Kidney (tissue), 22 donors: ENCODE measurements at places on chromosomes 6 and 20. TPM values are rescaled to one million over a fixed set of nuclear protein-coding genes. Genes with fewer than 3 reads are reported as not detected.
A peak's percentile ranks its signal among the peaks of the same experiment; 100 is the strongest.

DNA sequence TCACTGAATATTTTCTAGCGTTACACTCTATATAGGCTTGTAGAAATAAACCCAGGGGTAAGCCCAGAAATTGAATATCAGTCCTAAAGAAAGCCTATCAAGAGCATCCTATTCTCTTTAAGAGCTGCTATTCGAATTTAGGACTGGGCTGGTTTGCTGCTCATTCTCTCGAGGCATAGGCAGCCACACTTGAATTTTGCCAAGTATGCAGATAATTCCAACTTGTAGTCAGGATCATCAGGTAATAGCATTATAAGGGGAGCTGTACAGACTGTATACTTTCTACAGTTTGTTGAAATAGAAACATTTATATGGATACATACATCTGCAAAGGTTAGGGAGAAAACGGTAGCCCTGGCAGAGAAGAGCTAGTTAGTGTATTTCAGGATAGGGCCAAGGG is 2.1 kb upstream of the ZBTB2 start:
- peaks cover 36% of the 10 kb centered on the region for H3K4me1 ChIP-seq
- H3K27ac ChIP-seq, result no peak overlapping the region
- no peak for DNase-seq
- no peaks in the 10 kb centered on the region for H3K27me3 ChIP-seq

Gene FAM209A
- 0.38 TPM for total RNA-seq

- H3K4me1 ChIP-seq, result peaks cover under 1% of the 10 kb centered on the region
- peaks cover 4% of the 10 kb centered on the region for H3K27me3 ChIP-seq
- DNase-seq, result no peak
- no peaks in the 10 kb centered on the region for H3K36me3 ChIP-seq
- peak overlapping the region; percentile 52 for H3K27ac ChIP-seq
Measured at GRCh38 chr6:7540595-7540994, 876 bp upstream of the DSP start.

Gene SLC17A5
- 15.5 TPM for total RNA-seq

Gene COL19A1
- total RNA-seq, result 1.1 TPM

Gene MYLK4
- 1.3 TPM for total RNA-seq

Gene RSPO3
- 8.9 TPM for total RNA-seq

- no peaks in the 10 kb centered on the region for H3K4me1 ChIP-seq
- no peaks in the 10 kb centered on the region for H3K27me3 ChIP-seq
- H3K4me3 ChIP-seq, result no peak overlapping the region
- H3K27ac ChIP-seq, result no peak overlapping the region
- H3K36me3 ChIP-seq, result no peaks in the 10 kb centered on the region
- no peak for DNase-seq
Measured at GRCh38 chr20:45350217-45350616, 2.0 kb upstream of the SDC4 start.

Gene THBD
- 48.1 TPM for total RNA-seq

- no peak for DNase-seq
- no peaks in the 10 kb centered on the region for H3K27me3 ChIP-seq
Measured at GRCh38 chr6:92687278-92687677, 732.1 kb downstream of the EPHA7 start.

Gene MYCT1
- 14.2 TPM for total RNA-seq

DNA sequence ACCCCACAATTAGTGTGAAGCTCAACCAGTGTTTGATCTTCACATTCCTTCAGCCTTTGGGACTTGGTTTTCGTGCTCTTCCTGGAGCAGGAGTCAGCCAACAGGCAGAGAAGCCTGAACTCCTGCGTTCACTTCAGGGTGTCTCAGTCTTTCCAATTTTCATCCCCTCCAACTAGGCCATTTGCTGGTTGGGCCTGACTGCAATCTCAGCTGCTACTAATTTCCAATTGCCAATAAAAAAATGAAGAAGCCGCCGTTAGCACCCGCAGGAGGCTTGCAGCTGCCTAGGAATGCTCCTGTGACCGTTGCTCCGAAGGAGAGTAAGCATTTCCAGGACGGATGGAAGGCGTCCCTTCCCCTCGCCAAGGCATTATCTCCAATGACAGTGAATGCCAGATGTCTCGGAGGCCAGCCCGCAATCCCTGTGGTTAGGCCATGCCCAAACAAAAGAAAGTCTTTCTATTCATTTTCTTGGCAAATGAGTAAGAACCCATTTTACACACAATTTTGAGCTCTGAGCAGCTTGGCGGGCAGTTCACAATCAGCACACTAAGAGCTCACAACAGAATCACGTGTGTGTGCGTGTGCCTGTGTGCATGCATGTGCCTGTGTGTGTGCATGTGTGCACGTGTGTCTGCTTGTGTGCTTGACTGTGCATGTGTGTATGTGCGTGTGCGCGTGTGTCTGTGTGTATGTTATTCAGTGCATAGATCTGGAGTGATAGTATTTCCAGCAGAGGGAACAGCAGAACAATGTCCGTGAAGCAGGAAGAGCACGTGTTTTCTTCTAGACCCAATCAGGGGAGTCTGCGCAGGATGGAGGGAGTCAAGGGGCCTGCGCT is 301.2 kb downstream of the SMOC2 start:
- H3K36me3 ChIP-seq, result no peaks in the 10 kb centered on the region
- DNase-seq, result no peak
- H3K27ac ChIP-seq, result no peak overlapping the region
- no peaks in the 10 kb centered on the region for H3K27me3 ChIP-seq

- no peak overlapping the region for H3K27ac ChIP-seq
- H3K36me3 ChIP-seq, result no peaks in the 10 kb centered on the region
- H3K27me3 ChIP-seq, result no peaks in the 10 kb centered on the region
Measured at GRCh38 chr6:90159452-90159851, 137.2 kb downstream of the BACH2 start.

- no peaks in the 10 kb centered on the region for H3K4me1 ChIP-seq
- H3K36me3 ChIP-seq, result no peaks in the 10 kb centered on the region
- DNase-seq, result no peak
- H3K27ac ChIP-seq, result no peak overlapping the region
- no peak overlapping the region for H3K4me3 ChIP-seq
- no peaks in the 10 kb centered on the region for H3K27me3 ChIP-seq
Measured at GRCh38 chr20:5039255-5039657, 37.9 kb upstream of the SLC23A2 start.

GRCh38 chr6:17039266-17039665 is 62.6 kb upstream of the STMND1 start:
- H3K36me3 ChIP-seq, result no peaks in the 10 kb centered on the region
- H3K27ac ChIP-seq, result no peak overlapping the region
- peaks cover 8% of the 10 kb centered on the region for H3K4me1 ChIP-seq
- no peak overlapping the region for H3K4me3 ChIP-seq
- no peak for DNase-seq

DNA sequence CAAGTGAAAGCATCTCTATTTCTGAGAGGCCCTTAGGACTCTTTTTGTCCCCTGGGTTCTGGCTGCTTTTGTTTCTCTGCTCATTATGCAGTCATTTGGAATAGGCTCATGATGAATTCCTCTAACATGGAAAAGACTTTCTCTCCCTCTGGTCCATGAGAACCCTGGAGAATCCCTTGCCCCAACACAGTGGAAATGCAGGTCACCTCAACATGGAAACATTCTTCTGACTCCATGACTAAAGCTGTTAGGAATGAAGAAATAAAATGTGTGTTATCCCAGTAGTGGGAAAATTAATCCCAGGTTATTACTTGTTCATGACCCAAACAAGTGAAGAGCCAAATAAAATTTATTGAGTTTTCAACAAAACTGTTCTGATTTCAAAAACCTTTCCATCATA is 458.6 kb downstream of the EPM2A start:
- no peak overlapping the region for H3K27ac ChIP-seq
- H3K36me3 ChIP-seq, result no peaks in the 10 kb centered on the region
- H3K4me3 ChIP-seq, result no peak overlapping the region
- no peaks in the 10 kb centered on the region for H3K4me1 ChIP-seq
- DNase-seq, result no peak
- H3K27me3 ChIP-seq, result no peaks in the 10 kb centered on the region

DNA sequence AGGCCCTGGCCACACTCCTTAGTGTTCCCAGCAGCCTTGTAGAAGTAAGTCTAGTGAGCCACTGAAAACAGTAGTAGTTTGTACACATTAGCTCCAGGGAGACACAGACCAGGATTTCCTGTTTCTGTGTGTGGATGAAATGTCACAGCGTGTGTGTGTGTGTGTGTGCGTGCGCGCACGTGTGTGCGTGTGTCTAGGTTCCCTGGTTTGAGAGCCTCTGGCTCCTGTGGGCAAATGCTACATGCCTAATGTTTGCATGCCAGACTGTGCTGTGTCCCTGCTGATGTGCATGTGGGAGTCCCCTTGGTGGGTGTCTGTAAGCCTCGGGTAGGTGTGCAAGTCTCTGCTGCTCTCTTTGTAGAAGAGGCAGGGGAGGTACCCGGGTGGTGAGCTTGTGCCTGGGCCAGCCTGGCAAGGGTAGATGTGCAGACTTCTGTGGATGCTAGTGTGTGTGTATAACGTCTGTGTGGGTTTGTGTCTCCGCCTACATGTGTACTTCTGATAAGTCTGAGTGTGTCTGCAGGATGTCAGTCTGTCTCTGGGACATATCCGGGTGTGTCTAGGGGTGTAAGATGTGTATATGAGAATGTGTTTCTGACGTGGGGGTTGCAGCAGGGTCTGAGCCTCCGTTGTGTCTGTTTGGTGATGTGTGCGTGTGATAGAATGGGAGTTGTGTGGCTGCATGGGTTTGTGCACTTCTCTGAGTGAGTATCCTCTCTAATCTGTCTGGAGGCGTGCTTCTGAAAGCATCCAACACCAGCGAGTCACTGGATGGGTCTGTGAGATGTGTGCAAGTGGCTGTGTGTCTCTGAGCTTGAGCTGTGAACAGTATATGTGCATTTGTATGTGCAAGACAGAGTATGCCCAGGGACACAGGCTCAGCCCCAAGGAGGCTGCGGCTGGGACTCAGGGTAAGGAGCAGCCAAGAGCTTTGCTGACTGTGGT is 19.0 kb upstream of the TLDC2 start:
- H3K27me3 ChIP-seq, result no peaks in the 10 kb centered on the region
- H3K4me3 ChIP-seq, result no peak overlapping the region
- no peaks in the 10 kb centered on the region for H3K36me3 ChIP-seq
- H3K4me1 ChIP-seq, result peaks cover 4% of the 10 kb centered on the region

Gene SIRPA
- 46.6 TPM for total RNA-seq

GRCh38 chr6:138593909-138594757 is 94.8 kb upstream of the NHSL1 start:
- no peak overlapping the region for H3K4me3 ChIP-seq
- peaks cover 10% of the 10 kb centered on the region for H3K4me1 ChIP-seq
- DNase-seq, result no peak

DNA sequence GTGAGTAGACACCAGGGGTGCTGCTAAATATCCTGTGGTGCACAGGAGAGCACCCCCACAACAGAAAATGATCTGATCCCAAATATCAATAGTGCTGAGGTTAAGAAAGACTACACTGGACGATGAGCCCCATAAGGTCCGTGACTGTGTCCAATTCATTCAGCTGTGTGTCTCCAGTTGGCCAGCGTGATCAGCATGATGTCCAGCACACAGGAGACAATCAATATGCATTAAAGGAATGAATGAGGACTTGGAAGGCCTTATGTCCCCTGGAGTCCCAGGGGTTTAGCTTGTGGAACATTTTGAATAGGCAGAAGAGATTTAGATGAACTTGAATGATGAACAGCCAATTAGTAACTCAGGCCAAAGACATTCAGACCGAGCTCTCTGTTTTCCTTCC is 6.3 kb downstream of the PPP1R16B start:
- no peak for DNase-seq
- H3K4me3 ChIP-seq, result no peak overlapping the region
- no peaks in the 10 kb centered on the region for H3K36me3 ChIP-seq
- no peak overlapping the region for H3K27ac ChIP-seq

- no peaks in the 10 kb centered on the region for H3K4me1 ChIP-seq
- no peaks in the 10 kb centered on the region for H3K36me3 ChIP-seq
- H3K27me3 ChIP-seq, result peaks cover 47% of the 10 kb centered on the region
Measured at GRCh38 chr6:393391-394221, 2.1 kb downstream of the IRF4 start.

GRCh38 chr6:98039443-98039842 is 756.4 kb upstream of the MMS22L start:
- H3K27me3 ChIP-seq, result no peaks in the 10 kb centered on the region
- no peaks in the 10 kb centered on the region for H3K4me1 ChIP-seq
- no peaks in the 10 kb centered on the region for H3K36me3 ChIP-seq
- H3K4me3 ChIP-seq, result no peak overlapping the region
- no peak for DNase-seq

- H3K4me3 ChIP-seq, result no peak overlapping the region
- no peaks in the 10 kb centered on the region for H3K4me1 ChIP-seq
- no peak overlapping the region for H3K27ac ChIP-seq
- no peaks in the 10 kb centered on the region for H3K27me3 ChIP-seq
- DNase-seq, result no peak
Measured at GRCh38 chr6:167645368-167645767, 181.3 kb upstream of the AFDN start.

- H3K27me3 ChIP-seq, result no peaks in the 10 kb centered on the region
- no peak overlapping the region for H3K4me3 ChIP-seq
- DNase-seq, result no peak
- no peaks in the 10 kb centered on the region for H3K36me3 ChIP-seq
Measured at GRCh38 chr20:51969191-51969590, 166.9 kb upstream of the SALL4 start.

GRCh38 chr20:58839474-58839874 is 11.2 kb downstream of the GNAS-AS1 start:
- peaks cover 3% of the 10 kb centered on the region for H3K4me1 ChIP-seq
- peak overlapping the region; percentile 17 for H3K4me3 ChIP-seq
- DNase-seq, result peak; percentile 61
- H3K27ac ChIP-seq, result no peak overlapping the region

DNA sequence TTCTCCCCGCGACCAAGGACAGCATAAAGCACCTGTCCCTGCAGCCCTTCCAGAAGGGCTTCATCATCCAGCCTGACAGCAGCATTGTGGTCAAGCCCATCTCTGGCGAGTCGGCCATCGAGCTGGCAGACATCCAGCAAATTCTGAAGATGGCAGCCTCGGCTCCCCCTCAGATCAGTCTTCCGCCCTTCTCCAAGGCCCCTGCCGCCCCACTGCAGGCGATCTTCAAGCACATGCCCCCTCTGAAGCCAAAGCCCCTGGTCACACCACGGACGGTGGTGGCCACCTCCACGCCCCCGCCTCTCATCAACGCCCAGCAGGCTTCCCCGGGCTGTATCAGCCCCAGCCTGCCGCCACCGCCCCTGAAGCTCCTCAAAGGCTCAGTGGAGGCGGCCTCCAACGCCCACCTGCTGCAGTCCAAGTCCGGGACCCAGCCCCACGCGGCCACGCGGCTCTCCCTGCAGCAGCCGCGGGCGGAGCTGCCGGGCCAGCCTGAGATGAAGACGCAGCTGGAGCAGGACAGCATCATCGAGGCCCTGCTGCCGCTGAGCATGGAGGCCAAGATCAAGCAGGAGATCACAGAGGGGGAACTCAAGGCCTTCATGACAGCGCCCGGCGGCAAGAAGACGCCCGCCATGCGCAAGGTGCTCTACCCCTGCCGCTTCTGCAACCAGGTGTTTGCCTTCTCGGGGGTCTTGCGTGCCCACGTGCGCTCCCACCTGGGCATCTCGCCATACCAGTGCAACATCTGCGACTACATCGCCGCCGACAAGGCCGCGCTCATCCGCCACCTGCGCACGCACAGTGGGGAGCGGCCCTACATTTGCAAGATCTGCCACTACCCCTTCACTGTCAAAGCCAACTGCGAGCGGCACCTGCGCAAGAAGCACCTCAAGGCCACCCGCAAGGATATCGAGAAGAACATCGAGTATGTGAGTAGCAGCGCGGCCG is 83.3 kb downstream of the SSR1 start:
- H3K4me3 ChIP-seq, result no peak overlapping the region
- no peak overlapping the region for H3K27ac ChIP-seq
- H3K4me1 ChIP-seq, result no peaks in the 10 kb centered on the region
- DNase-seq, result no peak
- peaks cover 3% of the 10 kb centered on the region for H3K36me3 ChIP-seq
